Lung microvascular endothelial cell (primary cell): ENCODE measurements at places on chromosomes 11 and 22. TPM values are rescaled to one million over a fixed set of nuclear protein-coding genes. Genes with fewer than 3 reads are reported as not detected.

The ATP5MG gene
- total RNA-seq, result 82.8 and 95.6 TPM in 2 replicates

DNA sequence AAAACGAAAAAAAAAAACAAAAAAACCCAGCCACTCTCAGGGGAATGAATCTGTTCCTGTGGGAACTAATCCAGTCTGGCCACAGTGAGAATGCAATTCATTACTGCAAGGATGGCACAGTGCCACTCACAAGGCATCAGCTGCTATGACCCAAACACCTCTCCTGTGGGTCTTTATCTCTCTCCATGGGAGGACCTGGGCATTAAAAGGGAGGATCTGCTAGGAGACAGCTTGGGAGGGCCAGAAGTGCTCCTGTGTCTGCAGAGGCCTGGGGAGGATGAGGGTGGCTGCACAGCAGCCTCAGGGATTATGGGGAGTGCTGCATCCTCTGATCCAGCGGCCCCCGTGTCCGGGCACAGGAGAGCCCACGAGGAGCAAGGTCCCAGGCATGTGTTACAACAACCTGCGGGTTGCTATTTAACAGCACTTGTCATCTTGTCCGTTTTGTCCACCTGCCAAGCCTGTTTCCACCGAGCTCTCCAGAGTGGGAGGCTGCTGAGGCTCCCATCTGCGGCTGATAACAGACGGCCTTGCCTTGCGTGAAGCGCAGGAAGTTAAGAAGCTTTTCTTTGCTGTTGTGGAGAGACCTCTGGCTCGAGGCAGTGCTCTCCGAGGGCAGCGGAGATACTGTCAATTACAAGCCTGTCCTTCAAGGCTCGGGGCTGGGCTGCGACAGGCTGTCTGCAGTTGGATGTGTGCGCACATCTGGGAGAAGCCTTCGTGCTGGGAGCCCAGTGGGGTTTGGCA, 97.7 kb downstream of the NXPE2 start:
- DNase-seq, result no peak

- peak; percentile 60 for DNase-seq
Observed at GRCh38 chr11:75349521-75350116, 1.8 kb downstream of the ARRB1 start.

DNA sequence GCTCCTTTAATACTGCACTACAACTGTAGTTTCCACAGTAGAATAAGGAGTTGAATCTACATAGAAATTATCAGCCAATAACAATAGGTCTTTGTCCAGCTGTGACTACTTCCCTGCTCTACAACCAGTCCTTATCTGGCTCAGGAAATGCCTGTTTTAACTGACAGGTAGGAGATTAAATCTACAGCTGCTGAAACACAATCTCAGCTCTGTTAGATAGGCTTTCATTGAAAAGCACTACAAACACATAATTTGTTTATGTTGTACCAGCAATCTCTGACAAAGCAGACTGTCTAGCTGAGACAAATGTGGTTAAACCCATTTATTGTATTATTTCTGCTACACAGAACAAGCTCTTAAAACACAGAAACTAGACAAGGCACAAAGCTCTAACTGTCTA, 230.0 kb downstream of the SOX6 start:
- no peak for DNase-seq

DNA sequence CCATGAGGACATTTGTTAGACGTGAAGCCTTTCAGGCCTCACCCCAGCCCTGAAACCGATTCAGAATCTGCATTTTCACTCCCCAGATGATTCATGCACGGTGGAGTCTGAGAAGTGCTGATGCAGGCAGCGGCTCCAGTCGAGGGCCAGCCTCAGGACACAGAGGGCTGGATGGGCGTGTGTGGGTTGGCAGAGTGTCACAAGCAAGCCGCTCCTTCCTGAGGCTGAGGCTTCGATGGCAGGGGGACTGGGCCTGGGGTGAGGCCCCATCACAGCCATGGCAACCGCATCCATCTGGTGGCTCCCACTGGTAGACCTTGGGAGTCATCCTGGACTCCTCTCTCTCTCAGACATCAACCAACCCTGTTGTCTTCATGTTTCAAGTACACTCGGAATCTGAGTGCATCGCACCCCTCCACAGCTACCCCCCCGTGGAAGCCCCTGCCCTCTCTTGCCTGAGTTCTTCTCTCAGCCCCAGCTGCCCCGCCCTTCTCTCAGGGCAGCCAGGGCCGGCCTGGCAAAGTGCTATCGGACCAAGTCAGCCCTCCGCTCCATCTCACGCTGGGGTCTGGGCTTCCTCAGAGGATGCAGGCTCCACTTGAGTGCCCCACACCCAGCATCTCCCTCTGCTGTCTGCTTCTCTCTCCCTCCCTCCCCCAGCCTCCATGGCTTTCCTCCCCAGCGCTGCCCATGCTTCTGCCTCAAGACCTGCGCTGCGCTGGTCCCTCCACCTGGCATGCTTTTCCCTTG, 10.6 kb downstream of the KCNC1 start:
- no peak for DNase-seq

DNA sequence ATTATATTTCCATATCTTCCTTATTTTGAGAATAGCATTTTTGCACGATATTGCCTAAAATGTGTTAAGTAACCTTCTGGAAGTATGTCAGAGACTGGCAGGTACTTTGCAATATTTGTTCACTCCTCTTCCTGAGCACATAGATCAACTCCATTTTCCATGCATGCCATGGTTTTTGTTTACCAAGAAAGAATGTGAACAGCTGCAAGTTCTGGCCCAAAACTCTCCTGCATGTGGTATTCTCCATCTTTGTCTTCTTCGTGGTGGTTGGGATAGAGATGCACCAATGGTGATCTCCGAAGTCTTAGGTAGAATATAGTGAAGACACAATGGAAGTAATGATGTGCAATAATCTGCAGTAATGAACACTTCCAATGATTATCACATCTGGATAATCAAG, 2241.0 kb upstream of the RAG2 start:
- no peak for DNase-seq

DNA sequence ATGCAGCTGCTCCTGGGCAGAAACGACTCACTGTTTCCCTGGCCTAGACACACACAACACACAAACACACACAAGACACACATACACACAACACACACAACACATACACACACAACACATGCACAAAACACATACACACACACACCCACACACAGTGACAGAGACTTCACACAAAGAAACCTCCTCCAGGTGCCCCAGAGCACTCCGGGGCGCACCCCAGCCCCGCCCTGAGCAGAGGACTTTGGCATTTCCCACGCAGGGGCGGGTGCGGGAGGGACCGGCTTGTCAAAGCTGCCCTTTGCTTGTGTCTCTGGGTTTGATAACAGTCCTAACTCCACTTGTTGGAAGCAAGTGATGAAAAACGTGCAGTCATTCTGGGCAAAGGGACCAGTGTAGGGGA, 6.5 kb downstream of the APOBEC3A start:
- DNase-seq, result no peak

- peak; percentile 65 for DNase-seq
Observed at GRCh38 chr22:42930810-42931420, 73.8 kb upstream of the ARFGAP3 start.
